ENCODE measurements at places on chromosomes 11 and 22.

- H3K27ac ChIP-seq: peak within 1 kb of the TSS; percentile 82
- no peak for DNase-seq
- peak within 1 kb of the TSS; percentile 84 for H3K4me3 ChIP-seq
- peaks cover 56% of the 10 kb centered on the region for H3K4me1 ChIP-seq
- H3K36me3 ChIP-seq: no peaks in the 10 kb centered on the region
Observed at GRCh38 chr11:86672007-86672621, at the start of gene ME3. Gene ME3 (minus strand): TSS chr11:86672616.

- no peak overlapping the region for H3K4me3 ChIP-seq
- H3K36me3 ChIP-seq: no peaks in the 10 kb centered on the region
- no peak for DNase-seq
- H3K4me1 ChIP-seq: peaks cover 9% of the 10 kb centered on the region
- H3K27ac ChIP-seq: no peak overlapping the region
Observed at GRCh38 chr11:94449437-94449836, 44.2 kb downstream of the MRE11 start.

- no peak overlapping the region for H3K27ac ChIP-seq
- no peaks in the 10 kb centered on the region for H3K4me1 ChIP-seq
- H3K27me3 ChIP-seq: no peaks in the 10 kb centered on the region
- H3K36me3 ChIP-seq: no peaks in the 10 kb centered on the region
- H3K4me3 ChIP-seq: no peak overlapping the region
Observed at GRCh38 chr11:110112457-110112856, 19.3 kb downstream of the ZC3H12C start.

GRCh38 chr22:21022507-21022906, 7.5 kb downstream of the P2RX6 start:
- DNase-seq: no peak
- H3K4me3 ChIP-seq: no peak overlapping the region
- no peak overlapping the region for H3K27ac ChIP-seq
- H3K36me3 ChIP-seq: no peaks in the 10 kb centered on the region
- peaks cover 15% of the 10 kb centered on the region for H3K4me1 ChIP-seq

- peak overlapping the region; percentile 59 for H3K27ac ChIP-seq
- H3K36me3 ChIP-seq: no peaks in the 10 kb centered on the region
- H3K27me3 ChIP-seq: no peaks in the 10 kb centered on the region
- no peak overlapping the region for H3K4me3 ChIP-seq
Observed at GRCh38 chr22:36419177-36419911, 31.6 kb upstream of the MYH9 start.

DNA sequence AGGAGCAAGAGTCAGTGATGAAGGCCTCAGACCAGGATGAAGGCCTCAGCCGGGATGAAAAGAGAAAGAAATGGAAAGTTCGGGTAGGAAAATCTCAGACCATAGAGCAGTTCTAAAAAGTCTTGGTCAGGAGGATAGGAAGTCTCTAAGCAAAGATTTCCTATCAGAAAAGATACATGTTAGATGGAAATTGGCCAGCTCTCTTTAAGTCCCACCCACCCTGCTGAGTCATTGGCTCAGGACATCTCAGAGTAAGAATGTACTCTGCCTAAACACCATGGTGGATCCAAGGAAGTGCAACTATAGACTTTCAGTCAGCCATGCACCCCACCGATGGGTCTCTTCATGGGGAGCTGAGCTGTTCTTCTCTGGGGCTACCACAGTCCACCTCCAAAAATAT, 4.4 kb downstream of the OR8B3 start:
- no peaks in the 10 kb centered on the region for H3K27me3 ChIP-seq
- H3K27ac ChIP-seq: no peak overlapping the region
- no peaks in the 10 kb centered on the region for H3K4me1 ChIP-seq
- H3K36me3 ChIP-seq: no peaks in the 10 kb centered on the region
- DNase-seq: no peak

DNA sequence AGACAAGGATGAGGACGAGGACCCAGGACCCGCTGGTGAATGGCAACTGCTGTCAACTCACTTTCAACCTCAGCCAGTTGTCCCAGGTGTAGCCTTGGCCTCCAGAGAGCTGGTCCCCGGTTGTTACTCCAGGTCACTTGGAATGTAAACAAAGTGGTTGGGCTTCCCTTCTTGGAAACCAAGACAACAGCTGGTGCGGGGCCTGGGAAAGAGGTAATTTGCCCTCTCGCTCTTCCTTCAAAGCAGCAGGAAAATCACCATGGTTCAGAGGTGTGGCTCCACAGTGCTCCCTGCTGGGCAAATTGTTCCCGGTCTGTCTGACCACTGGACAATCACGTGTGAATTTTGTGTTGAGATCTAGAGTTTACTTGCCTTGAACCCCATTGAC, 15.0 kb downstream of the SLC1A2 start:
- H3K36me3 ChIP-seq: no peaks in the 10 kb centered on the region
- H3K27ac ChIP-seq: no peak overlapping the region
- H3K4me1 ChIP-seq: no peaks in the 10 kb centered on the region
- no peak overlapping the region for H3K4me3 ChIP-seq

DNA sequence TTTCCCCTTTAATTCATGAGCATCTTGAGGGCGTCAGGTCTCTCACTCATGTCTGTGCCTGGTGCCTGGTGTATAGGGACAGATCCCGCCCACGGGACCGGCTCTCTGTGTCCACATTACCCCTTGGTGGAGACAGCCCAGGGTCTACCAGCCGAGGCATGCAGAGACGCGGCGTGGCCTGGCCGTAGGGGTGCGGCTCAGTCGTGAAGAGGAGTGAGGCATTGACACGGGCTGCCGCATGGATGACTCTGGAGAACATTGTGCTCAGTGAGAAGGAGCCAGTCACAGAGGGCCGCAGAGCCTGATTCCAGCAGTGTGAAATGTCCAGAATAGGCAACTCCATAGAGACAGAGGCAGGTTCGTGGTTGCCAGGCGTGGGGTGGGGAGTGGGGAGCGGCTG, 209.8 kb downstream of the TBC1D22A start:
- peaks cover 3% of the 10 kb centered on the region for H3K4me1 ChIP-seq
- no peak overlapping the region for H3K27ac ChIP-seq
- peaks cover 4% of the 10 kb centered on the region for H3K36me3 ChIP-seq
- no peak overlapping the region for H3K4me3 ChIP-seq

GRCh38 chr11:7384691-7385090, 100.6 kb upstream of the OLFML1 start:
- H3K4me3 ChIP-seq: no peak overlapping the region
- no peaks in the 10 kb centered on the region for H3K27me3 ChIP-seq
- H3K4me1 ChIP-seq: no peaks in the 10 kb centered on the region
- DNase-seq: no peak
- no peaks in the 10 kb centered on the region for H3K36me3 ChIP-seq

GRCh38 chr11:35289821-35290220, 129.5 kb downstream of the SLC1A2 start:
- no peaks in the 10 kb centered on the region for H3K27me3 ChIP-seq
- H3K4me1 ChIP-seq: peaks cover 10% of the 10 kb centered on the region
- H3K36me3 ChIP-seq: no peaks in the 10 kb centered on the region
- no peak overlapping the region for H3K4me3 ChIP-seq

DNA sequence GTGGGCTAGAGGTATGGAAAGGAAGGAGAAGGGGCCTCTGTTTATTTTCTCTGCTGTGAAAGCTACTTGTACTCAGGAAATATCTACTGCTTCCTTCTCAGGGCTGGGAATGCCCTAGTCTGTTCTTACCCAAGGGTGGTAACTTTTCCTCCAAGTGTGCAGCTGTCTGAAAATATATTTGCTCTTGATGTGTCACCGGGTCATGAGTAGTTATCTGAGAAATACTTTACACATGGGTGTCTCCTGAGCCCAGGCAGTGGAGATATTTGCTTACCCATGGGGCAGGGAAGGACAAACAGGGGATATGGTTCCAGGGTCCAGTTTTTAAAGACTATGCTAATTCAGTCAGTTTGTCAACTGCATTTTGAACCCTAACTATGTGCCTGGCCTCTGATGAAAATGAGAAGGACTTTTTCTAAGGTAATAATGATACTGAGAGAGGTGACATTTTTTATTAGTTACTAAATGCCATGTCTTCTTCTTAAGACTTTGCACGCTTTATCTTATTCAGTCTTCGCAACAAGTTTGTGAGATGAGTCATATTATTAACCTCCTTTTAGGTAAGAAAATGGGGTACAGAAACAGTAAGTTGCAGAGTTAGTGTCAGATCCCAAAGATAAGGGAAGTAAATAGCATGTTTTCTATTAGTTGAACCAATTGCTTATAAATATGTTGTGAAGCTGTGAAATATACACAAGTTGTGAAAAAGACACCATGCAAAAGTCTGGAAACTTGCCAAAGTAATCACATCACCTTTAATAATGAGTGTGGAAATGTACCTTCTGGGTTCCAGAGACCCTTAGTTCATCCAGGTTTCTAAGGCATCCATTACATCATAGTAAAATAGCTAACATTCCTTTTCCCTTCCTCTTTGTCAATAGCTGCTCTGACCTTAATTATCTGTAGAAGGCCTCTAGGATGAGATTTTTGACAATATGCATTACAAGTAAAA, 22.9 kb downstream of the SYTL2 start:
- no peak overlapping the region for H3K27ac ChIP-seq
- H3K27me3 ChIP-seq: no peaks in the 10 kb centered on the region
- H3K4me1 ChIP-seq: no peaks in the 10 kb centered on the region
- H3K4me3 ChIP-seq: no peak overlapping the region

GRCh38 chr22:32636884-32637283, 162.3 kb downstream of the FBXO7 start:
- no peak overlapping the region for H3K4me3 ChIP-seq
- no peak for DNase-seq
- no peaks in the 10 kb centered on the region for H3K36me3 ChIP-seq
- H3K4me1 ChIP-seq: no peaks in the 10 kb centered on the region

All from esophagus squamous epithelium (tissue), 5 donors.